ENCODE measurements at places on chromosomes 1 and 21.

DNA sequence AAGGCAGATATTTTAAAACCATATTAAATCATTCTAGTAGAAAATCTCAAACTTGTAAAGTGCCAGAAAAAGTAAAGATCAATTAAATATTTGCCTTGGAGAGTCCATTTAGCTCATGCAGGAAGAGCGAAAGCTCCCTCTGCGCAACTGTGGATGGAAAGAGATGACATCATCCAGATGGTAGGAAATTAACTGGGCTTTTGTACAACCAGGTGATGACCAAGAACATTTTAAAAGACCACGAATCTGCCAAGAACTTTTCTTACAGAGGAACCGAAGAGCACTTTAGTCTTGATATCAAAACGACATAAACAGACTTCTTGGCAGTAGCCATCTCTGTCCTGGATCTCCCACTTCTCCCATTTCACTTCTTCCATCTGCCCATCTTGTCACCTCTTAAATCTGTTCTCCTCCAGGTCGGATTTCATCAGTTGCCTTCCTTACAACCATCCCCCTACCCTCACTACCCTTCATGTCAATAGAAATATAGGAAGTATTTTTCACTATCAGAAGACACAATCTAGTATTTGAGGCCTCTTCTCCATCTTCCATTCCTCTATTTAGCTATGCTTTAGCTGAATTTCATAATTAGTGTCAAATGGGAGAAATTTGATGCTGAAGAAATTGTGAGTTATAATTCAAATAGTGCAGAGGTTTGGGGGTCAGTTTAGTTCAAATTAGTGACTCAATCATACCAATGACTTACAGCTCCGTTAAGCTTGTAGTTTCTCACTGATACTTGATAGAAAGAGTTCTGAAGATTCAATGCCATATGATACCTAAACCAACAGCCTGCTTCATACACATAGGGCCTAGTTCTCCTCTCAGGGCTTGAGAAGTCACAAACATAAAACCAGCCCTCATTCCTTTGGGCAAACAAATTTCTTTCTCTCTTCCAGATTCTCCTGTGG, 22.0 kb upstream of the DNASE2B start:
- DNase-seq, result no peak

DNA sequence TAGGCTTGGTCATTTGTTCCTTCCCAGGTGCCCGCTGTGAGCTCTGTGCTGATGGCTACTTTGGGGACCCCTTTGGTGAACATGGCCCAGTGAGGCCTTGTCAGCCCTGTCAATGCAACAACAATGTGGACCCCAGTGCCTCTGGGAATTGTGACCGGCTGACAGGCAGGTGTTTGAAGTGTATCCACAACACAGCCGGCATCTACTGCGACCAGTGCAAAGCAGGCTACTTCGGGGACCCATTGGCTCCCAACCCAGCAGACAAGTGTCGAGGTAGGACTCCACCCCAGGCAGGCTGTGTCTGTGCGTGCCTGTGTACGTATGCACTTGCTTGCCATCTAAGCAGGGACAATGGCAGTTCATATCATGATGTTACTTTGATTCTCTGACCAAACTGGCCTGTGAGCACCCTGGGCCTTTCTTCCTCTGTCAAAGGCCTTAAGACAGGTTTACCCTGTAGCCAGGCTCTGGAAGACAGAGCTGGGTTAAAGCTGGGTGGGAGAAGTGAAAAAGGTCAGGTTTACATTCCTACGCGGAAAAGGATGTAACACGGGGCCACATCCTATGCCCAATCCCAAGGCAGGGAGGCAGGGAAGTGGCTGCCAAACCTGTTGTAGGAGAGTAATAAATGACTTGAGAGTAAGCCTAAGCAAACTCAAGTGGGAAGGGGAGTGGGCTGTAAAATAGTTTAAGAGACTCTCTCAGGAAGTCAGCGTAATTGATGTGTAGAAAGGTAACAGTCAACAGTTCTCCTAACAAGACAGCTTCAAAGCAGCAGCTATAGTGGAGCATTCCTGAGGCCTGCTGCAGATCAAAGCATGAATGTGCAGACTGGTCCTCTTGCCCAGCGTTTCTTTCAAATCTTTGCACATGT, 42.5 kb downstream of the LAMC2 start:
- DNase-seq, result no peak

- DNase-seq, result no peak
Observed at GRCh38 chr1:31215065-31215570, 24.6 kb downstream of the NKAIN1 start.

- DNase-seq, result no peak
Observed at GRCh38 chr1:162709870-162710269, 77.6 kb downstream of the DDR2 start.

DNA sequence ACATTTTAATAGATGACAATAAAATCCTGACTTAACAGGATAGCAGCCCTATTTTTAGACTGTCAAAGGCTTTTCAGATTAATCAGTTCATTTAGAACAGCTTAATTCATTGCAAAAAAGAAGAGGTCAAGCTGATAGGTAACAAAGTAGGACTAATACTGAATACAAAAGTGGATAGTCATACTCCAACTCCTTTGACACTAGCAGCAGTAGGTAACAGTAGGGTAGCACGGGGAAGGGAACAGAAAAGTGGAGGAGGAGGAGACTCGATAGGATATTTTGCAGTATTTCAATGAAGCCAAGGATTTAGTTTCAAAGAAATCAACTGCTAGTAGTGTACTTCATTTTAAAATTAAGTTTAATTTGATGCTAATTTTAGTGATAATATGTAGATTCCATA, 51.1 kb downstream of the USP1 start:
- DNase-seq, result no peak

DNA sequence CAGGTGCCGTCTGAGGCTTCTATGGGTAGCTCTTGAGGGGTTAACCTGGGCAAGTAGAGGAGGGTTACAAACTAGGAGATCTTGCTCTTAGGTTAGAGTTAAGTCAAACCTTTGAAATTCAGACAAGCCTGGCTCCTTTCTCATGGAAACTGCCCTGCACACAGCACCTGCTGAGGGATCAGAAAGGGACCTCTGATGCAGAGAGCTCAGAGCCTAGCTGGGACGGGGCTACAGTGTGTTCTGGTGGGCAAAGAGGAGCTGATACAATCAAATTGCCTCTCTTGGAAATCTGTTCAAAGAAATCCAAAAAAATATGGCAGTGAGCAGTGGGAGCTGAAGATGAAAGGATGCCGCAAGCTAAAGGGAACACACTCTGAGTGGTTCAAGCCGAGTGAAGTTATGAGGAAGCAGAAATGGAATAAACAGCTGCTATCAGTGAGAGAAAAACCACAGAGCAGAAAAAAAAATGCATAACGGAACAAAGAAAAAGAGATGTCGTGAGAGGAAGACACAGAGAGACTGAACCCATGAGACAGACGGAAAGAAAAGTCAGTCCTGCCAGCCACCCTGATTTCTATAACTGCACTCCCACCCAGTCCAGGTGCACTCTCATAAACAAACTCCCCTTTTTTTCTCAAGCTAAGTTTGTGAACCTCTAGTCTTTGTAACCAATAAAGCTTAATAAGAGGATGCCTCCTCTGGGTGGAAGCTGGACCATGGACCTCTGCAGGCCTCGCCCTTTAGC, 26.6 kb downstream of the PAFAH2 start:
- peak; percentile 25 for DNase-seq

DNA sequence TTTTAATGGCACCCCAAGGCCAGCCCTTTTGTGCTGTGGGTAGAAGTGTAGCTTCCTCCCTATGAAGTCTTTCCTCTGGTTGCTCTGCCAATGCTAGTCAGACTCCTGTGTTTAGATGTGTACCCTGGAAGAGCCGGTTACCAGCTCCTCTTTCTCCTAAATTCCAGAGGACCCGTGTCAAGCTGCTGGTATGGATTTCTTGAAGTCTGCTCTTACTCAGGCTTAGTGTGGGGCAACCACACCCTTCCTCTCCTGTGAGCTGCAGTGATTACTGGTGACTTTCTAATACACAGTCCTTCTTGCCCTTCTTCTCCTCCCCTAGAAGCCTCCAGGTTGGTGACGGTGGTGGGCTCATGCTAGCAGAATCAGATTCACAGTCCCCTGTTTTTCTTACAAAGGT, 74.1 kb upstream of the AKT3 start:
- DNase-seq, result no peak

DNA sequence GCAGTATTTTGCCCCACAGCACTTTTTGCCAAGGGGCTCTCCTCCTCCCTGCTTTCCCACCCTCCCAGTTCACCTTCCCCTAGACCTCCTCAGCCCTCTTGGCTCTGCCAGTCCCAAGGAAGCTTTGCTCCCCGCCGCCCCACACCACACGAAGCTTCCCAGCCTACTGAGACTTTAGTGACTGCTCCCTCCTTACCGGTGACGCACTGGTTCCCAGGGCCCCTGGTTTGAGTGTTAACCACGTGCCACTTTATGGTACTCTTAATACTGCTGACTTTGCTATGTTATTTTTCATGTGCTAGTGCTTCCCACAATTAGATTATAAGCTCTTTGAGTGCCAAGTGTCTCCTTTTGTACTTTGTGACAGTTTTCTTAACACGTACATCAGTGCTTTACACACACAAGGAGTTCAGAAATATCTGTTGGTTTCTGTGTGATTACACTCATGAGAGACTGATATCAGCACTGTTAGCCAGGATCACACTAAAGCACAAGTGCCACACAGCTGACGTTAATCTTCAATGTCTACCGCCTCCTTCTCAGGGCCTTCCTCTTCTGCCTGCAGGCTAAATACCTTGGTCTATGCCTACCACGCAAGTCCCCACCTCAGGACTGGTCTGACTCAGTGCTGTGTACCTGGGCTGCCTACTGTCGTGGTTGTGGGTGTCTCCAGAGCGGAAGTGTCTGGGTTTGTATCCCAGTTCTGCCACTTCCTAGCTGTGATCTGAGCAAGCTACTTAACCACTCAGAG, 61.0 kb downstream of the DNTTIP2 start:
- peak; percentile 58 for DNase-seq

DNA sequence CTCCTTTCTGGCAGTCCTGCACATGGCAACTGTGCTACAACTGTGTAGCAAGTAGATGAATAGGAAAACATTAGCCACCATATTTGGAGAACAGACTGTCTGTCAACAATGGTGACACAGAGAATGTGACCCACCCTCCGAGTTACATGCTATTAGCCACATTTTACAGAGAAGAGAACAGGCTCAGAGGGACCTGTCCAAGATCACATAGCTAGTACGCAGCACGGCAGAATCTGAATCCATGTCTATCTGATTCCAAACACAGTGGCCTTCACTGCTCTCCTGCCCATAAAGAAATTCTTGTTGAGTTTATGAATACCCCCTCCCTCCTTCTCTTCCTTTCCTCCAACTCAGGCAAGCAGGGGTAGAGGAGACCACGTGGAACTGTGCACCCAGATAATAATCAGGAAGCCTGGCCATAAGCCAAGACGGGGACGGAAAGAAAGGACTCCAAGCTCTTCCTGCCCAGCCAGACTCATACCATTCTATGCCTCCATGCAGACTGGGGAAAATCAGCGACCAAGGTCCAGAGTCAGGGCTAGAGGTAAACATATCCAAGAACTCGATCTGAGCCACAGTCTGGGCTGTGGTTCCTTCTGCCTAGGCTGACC, 78.8 kb downstream of the TRABD2B start:
- DNase-seq, result no peak

DNA sequence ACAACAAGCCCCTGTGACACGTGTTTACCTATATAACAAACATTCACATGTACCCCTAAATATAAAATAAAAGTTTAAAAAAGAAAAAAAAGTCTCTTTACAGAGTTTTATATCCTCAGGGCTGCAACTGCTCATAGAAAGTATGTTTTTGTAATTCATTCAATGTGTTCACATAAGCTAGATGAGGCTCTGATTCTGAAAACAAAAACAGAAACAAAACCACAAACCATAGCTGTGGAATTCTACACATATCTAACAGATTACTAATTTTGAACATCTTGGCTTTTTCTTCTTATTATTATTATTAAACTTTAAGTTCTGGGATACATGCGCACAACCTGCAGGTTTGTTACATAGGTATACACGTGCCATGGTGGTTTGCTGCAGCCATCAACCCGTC, 579.6 kb upstream of the ZRANB2 start:
- no peak for DNase-seq

DNA sequence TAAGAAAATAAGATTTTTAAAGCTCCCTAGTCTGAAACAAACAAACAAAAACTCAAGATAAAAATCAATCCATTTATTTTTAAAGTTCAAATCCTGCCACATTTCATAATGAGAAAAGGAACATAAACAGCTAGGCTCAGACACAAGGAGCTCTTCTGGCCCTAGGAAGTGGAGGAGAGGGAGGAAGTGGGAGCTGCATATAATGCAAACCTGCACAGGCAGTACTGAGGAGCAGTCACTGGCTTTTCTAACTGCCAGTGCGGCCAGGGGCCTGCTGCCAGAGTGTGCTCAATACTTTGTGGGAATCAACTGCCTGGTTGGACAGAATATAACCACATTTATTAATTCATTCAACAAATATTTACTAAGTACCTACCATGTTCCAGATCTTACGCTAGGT, 139.8 kb upstream of the SPATA6 start:
- DNase-seq, result no peak

- no peak for DNase-seq
Observed at GRCh38 chr1:207981976-207982375, 71.1 kb upstream of the CD34 start.

DNA sequence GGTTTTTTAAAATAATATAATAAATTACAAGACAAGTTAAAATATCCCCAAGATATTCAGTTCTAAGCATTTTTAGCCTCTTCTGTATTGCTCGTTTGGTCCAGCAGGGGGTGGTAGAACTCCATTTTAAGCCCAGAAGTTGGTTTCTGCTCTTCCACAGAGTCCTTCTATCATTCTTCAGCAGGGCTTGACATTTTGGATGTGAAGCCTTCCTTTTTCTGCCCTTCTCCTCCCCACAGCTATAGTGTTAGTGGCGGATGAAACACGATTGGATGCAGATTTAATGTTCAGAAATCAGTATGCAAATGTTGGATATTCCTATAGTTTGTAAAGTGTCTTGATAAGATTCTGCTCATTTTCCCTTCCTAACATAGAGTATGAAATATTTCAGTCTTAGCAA, 1.4 kb downstream of the NCAM2 start:
- peak; percentile 11 for DNase-seq

DNA sequence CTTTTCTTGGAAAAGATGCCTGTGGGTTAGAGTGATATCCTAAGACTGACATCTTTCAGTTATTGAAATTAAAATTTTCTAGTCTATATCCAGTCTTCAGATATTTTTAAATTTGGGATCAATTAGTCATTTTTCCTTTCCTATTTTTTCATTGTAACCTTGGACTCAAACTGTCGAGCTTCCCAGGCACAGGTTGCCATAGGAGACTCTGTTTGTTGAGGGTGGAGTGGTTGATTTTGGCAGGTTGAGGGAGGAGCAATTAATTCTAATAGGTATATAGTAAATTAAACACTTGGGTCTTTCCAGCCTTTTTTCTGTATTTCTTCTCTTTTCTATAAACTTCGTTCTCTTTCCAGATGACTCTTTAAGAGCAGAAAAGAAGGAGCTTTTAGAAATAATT, 326.8 kb downstream of the ASTN1 start:
- no peak for DNase-seq

- DNase-seq, result no peak
Observed at GRCh38 chr1:168913711-168914463, 184.9 kb upstream of the DPT start.

GRCh38 chr1:211951856-211952255, 83.5 kb downstream of the INTS7 start:
- no peak for DNase-seq

GRCh38 chr1:211546543-211546942, 32.4 kb downstream of the SLC30A1 start:
- DNase-seq, result no peak

All from stimulated activated naive B cell treated with anti-CD40 and anti-IgM and Interleukin-4, amounts not matched to agents 10 μg/mL and 1 μg/mL and 100 μg/mL, for 72 hours (primary cell).